Ureter (tissue), 1 donor: ENCODE measurements at places on chromosomes 13 and 19. TPM values are rescaled to one million over a fixed set of nuclear protein-coding genes. Genes with fewer than 3 reads are reported as not detected.

PCDH17 gene
- 8.1 TPM for total RNA-seq

CATSPERD gene
- total RNA-seq, result not detected

SELENOW gene
- 404 TPM for total RNA-seq

C5AR1 gene
- 5.1 TPM for total RNA-seq

SIGLEC9 gene
- total RNA-seq, result 3.2 TPM

RTBDN gene
- total RNA-seq, result not detected

LDLR gene
- 78.2 TPM for total RNA-seq

ZNF560 gene
- total RNA-seq, result not detected

ACER1 gene
- not detected for total RNA-seq

DNA sequence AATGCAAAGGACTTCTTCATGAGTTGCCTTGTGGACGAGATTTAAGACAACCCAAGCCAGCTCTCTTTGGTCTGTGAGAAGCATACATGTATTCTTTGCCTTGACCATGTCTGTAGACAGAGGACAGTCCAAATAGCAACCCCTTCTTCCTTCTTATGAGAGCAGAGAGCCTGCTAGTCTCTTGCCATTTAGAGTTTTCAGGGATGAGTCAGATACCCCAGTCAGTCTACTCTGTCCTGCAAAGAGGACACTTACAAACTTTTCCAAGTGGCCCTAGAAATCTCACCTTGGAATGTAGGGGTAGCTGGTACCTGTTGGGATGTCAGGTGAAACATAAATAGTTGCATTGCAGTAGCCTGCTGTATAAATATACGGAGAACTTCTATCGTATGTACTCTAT lies 36.7 kb downstream of the DNAJC3 start:
- no peak for DNase-seq

- DNase-seq, result no peak
These were observed 4.5 kb upstream of the LIN7B start for GRCh38 chr19:49109569-49110233.

GRCh38 chr13:33730147-33730546 lies 87.8 kb upstream of the RFC3 start:
- DNase-seq, result no peak

- DNase-seq, result no peak
These were observed 21.9 kb downstream of the IGFL1 start for GRCh38 chr19:46251416-46251815.

DNA sequence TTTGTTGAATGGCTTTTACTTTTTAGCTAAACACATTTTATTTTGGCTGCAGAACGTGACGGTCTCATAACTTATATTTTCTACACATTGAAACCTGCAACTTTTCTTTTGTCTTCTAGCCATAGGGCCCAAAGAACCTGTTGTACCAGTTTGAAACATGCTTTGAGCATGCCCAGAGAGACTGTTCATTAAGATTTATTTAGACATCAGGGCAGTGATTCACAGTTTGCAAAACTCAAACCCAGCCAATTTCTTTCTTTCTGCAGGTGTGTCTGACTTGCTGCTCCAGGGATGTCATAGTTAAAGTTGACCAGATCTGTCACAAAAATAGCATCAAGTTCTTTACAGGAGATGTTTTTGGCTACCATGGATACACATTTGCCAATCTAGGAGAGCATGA lies 22.0 kb downstream of the SAE1 start:
- DNase-seq, result peak; percentile 56

DNA sequence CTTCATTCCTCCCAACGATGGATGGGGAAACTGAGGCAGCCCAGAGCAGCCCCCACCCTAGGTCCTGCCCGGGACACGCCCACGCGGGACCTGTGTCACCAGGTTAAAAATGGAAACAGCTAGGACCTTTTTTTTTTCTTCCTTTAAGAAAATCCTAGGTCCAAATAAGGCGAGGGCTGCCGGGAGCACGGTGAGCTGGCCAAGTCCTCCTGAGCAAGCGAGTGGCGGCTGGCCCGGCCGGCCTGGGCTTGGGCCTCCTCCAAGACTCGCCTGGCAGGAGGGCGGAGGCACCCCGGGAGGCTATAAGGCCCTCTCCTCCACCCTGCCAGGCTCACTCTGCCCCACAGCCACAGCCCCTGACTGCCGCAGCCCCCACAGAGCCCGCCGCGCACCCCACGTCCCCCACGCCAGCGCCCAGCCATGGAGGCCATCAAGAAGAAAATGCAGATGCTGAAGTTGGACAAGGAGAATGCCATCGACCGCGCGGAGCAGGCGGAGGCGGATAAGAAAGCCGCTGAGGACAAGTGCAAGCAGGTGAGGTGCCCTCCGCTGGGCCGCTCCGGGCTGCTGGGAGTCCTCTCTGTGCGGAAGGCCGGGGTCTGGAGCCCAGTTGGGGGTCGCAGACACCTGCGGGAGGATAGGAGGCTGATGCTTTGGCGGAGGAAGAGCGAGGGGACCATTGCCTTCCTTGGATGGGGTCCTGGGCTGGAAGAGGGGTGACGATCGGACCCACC lies 8.9 kb upstream of the TPM4 start:
- peak; percentile 91 for DNase-seq

DNA sequence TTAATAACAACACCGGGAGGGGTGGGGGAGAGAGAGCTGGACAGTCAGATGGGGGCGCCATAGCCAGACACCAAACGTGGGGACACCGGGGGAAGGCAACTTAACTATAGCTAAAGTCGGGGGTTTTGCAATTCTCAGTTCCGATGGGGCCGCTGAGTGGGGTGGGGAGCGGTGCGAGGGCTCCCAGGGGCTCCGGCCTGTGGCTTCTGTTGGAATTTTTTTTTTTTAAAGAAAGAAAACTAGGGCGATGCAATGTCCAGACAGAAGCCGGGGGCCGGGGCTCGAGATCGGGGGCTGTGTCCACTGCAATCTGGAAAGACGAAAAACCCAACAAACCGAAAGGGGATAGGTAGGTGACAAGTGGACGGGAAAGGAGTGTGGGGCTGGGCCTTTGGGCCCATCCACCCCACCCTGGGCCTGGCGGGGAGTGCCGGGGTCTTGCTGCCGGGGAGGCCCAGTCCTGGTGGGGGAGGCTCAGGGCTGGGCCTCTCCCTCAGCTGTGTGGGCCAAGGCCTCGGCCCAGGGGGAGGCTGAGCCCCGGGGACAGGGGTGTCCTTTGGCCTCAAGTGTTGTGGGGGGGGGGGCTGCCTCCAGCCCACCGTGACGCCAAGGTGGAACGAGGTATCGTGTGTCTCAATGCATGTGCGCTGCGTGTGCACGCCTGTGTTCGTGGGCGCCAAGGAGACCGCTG lies 17.3 kb downstream of the PRKCSH start:
- no peak for DNase-seq

DNA sequence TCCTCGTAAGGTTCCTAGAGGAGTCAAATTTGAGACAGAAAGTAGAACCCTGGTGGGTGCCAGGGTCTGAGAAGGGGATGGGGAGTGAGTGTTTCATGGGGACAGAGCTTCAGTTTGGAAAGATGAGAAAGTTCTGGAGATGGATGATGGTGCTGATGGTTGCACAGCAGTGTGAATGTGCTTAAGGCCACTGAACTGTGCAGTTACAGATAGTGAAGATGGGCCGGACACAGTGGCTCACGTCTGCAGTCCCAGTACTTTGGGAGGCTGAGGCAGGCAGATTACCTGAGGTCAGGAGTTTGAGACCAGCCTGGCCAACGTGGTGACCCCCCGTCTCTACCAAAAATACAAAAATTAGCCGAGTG lies 917 bp downstream of the SPC24 start:
- DNase-seq, result no peak

DNA sequence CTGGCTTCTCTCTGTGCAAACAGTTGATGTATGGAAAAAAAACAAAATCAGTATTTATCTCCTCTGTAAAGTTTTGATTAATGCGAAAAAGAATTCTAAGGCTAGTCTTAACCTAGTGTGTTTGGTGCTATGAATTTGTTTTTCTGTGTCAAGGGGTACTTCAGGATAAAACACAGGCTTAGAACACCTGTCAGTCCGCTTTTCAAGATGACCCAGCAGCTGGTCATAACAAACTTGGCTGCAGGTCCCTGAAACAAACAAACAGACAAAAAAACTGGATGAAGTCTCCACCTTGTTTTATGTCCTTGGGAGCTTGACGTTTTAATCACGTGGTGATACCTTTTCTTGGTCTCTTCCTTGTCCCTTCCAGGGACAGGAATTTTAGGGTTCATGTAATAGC lies 689.3 kb downstream of the UQCRFS1 start:
- DNase-seq, result no peak

DNA sequence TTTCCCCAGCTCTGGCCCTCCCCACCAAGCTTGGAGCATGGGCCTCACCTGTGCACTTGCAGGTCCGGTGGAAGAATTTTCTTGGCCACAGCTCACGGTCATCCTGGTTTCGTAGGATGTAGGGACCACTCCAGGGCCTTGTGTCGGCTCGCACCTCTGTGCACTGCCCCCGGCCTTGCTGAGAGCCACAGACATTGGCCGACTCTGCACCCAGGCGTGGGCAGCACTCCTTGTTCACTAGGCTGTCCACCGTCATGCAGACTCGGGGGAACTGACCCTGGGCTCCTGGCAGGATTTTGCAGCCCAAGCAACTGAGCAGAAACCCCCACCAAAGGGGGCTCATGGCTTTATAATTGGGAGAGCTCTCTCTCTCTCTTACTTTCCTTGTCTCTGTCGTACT lies 569 bp downstream of the DCT start:
- DNase-seq, result no peak

- DNase-seq, result no peak
These were observed 24.7 kb downstream of the CILP2 start for GRCh38 chr19:19562665-19563347.

- peak; percentile 72 for DNase-seq
These were observed 671 bp downstream of the ZDHHC20 start for GRCh38 chr13:21458451-21458812.

DNA sequence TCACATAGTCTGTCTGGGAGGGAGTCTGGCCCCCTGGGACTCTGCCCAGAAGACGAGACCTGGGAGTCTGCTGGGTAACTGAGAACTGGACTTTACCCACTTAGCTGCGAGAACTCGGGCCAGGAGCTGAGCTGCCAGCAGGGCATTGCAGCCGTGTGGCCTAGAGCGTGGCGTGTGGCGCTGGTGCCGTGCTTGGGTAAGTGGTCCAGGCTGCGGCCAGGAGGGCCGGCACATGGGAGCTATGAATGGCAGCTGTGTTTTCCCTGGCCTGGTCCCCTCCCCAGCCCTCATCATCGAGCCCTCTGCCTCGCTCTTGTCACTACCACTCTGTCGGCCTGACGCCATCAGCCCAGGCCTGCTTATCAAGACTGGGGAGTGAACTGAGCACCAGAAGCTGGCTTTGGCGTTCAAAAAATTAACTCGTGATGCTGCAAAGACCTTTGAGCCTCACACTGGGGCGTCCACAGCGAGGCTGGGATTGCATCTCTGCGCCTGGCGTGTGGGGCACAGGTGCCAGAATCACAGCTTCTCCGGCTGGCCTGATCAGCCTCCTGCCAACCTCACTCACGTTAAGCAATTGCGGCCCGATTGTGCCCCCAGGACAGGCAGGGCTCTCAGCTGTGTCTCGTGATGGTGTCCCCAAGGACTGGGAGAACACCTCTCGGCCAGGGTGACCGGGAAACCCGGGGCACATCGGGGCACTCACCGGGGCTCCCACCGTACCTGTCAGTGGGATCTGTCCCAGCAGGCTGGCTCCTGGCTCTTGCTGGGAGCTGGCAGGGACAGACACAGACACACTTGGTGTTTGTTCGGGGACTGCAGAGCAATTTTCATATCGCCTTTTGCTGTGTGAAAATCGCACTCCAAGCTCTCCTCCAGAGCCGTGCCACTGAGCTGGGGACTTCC lies 85.9 kb downstream of the KDM4B start:
- DNase-seq, result no peak

DNA sequence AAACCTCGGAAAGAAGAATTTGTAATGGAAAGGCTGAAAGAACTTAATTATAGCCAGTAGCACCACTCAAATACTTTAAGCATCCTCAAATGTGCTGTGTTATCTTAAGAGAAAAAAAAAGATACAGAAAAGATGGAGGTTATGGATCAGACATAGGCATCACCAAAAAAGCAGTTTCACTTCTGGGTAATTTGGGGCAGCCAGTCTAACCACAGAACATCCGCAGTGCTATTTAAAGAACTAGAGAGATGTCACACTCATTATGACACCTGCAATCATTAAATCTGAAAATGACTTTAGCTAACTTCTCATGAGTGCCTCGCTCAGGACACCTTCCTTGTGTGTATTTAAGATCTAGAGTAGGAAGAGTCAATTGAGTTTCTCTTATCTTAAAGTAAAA lies 211.8 kb downstream of the RBM26 start:
- no peak for DNase-seq
